Activated naive CD4-positive, alpha-beta T cell treated with anti-CD3 and anti-CD28 coated beads, Interleukin-2, amount 10 ng/mL, durations not matched to agents 7 days and 5 days (primary cell): ENCODE measurements at places on chromosomes 2 and 18.
A peak's percentile ranks its signal among the peaks of the same experiment; 100 is the strongest.

DNA sequence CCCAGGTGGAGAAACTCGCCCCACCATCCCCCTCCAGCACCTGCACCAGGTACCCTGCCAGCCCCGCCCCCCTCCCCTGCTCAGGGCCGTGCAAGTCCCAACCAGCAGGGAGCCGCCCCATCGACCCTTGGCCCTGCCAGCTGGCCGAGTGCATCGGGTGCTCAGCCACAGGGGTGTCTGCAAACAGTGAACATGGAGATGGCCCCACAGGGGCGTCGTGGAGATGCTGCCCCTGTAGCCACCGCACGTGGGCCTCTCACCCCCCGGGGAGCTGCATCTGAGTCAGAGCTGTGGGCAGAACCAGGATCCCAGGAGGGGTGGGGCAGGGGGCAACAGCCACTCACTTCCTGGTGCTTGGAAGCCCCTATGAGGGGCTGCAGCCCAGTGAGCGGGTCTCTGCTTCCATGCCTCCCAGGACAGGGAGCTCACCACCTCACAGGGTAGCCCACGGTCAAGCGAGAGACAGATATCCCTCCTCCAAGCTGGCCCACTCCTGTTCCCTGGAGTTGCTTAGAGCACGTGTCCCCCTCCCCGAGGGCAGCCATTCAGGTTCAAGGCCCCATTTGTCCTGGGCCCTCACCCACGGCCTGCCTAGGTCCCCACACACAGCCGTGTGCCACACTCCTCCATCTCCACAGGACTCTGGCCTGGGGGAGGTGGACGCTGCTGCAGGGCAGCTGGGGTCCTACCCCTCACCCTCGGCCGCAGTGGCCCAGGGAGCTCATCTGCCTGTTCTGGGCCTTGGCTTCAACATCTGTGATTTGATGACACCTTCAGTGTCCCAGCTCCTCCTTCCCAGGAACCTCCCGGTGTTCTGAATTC, 1.1 kb upstream of the MAB21L4 start:
- DNase-seq = no peak

DNA sequence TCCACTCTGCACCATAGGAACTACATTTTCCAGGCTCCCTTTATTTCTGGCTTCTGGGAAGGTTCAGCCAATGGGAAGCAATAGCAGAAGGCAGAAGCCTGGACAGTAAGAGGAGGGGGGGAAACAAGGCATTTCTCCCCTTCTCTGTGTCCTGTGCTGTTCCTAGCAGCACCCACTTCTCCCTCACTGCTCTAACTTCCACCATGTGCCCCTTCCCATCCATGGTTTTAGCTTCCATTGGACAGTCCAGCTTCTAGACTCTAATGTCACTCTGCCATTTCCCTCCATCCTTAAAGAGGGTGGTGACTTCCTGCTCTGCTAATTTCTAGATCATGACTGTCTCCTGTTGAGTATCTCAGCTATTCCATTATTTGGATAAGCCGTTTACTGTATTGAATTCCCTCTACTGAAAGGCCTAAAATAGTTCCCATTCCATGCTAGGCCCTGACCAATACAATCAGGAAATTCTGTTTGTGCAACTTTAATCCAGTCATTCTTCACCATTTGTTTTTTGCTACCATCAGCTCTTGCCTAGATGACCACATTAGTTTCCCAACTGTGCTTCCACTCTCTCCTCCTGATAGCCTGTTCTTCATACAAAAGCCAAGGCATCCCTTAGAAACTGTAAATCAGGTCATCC, 20.8 kb upstream of the LYPD1 start:
- DNase-seq = no peak

DNA sequence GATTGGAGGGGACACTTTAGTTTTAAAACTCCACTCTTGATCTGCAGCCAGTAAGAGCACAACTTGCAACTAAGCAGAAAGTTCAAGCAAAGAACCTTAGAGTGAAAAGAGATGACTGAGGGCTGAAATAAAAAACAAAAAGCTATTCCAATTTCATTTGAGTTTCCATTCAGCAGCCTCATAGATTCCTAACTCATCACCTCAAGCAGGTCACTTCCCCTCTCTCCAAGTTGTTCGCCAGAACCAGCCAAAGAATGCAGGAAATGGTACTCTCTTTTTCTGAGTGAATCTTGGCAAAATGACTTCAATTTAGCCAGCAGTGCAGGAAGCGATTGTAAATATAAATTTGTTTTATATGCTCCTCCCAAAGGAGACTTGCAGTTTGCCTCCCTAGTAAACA, 213.3 kb downstream of the SETBP1 start:
- no peak for DNase-seq

- peak; percentile 92 for DNase-seq
These were observed at the start of gene ACVR1 for GRCh38 chr2:157876066-157876785. ACVR1 (minus strand) TSS chr2:157876330; CDS start chr2:157799493, 76,837 bp downstream.

- no peak for DNase-seq
These were observed 87.0 kb upstream of the RTN4 start for GRCh38 chr2:55137024-55137958.

DNA sequence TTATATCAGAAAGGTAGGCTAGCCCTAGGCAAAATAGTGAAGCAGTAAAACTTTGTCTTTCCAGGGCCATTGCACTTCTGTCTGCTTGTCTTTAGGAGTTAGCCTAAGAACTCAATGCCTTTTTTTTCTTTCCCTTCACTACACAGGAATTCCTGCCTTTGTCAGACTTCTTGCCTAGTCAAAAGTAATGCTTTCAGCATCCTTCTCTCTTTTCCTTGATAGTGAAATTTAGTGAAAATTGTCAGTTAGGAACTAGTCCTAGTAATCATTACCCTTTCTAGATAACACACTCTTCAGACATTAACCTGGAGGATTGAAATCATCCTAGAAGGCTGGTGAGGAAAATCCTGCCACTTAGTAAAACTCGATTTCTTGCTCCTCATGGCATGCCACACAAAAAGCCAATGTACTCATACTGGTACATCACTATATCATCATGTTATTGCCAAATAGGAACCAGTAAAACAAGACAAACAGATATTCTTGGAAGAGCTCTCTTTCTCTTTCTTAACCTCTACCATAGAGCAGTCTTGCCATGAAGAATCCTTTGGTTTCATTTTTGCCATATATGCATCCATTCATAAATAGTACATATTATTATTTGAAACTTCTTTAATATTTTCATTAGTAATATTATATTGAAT, 320.5 kb downstream of the CTNNA2 start:
- no peak for DNase-seq

- no peak for DNase-seq
These were observed 429.5 kb downstream of the STK39 start for GRCh38 chr2:167817908-167818307.

DNA sequence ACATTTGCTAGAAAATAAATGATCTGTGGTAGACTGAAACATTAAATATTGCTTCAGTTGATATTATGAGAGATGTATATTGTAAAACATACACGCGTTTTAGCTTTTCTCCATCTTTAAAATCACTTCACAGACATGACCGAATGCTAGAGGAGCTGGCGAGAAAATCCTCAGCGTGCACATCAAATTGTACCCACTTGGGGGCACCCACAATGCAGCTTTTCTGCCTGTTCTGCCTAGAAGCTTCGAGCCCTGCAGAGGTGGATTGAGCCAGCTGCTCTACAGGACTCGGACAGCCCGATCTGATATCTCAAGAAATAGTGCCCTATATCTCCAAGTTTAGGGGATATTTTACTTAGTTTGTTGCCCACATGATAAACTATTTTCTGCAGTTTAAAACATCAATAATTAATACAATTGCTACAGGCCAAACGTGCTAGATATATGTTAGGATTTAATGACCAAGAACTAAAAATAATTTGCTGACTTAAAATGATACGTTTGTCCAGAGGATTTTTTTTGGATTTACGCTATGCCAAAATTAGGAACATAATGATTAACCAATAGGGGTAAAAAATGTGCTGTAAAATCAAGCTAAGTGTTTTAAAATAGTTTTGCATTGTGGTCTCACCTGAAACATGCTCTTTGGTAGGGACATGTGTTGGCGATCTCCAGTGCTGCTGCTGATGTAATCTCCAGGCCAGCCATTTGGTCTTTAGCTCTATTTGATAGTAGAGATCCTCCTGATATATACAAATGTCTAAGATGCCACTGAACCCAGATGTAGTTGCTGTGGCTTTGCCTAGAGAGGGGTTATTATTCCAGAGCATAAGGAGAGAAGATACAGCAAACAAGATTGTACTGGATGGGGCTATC, 22.3 kb upstream of the ATP5MC3 start:
- DNase-seq = peak; percentile 57

DNA sequence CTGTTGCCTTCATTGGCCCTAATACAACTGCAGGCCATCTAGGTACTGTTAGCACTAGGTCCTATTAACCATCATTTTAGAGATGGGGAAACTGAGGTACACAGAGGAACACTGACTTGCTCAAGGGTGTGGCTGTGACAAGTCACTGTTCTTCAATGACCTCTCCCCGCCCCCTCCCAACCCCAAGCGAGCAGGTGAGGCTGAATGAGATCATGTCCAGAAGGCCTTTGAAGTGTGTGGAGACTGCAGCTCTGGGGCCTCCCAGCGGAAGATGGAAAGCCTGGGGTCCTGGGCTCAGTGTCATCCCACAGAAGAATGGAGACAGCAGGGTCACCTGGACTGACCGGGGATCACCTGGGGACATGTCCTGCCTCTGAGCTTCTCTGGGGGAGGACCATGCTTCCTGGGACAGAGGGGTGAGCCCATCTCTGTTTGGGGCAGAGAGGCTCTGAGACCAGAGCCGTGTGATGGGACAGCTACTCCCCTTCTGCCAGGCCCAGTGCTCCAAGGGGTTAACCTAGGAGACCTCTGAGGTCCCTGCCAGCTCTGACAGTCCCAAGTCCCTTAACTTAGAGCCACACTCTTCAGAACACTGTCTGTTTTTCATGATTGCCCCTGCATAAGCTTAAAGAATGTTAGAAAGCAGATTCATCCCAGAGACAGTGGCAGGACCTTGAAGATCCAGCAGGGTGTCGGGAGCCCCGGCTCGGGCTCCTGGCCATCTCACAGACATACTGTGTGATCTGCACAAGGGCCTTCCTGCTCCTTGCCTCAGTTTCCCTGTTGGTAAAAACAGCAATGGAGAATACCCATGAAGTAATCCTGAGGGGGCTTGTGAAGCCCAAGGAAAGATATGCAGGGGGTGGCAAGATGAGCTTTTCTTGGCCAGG, 16.7 kb upstream of the FOSL2 start:
- no peak for DNase-seq

DNA sequence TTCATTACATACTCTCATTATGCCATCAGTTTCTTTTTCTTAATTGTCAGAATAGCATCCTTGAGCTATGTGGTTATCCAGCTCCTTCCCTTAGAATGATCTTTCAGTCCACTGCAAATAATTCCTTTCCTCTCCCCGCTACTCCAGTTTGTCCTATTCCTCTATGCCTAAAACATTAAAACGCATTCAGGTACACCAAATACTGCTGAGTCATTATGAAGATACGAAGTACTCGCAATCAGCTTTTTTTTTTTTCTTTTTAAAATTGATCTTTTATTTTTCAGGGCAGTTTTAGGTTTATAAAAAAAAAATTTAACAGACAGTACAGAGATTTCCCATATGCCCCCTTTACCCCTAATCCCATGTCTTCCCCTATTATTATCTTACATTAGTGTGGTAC, 164.8 kb upstream of the TMEM200C start:
- no peak for DNase-seq

DNA sequence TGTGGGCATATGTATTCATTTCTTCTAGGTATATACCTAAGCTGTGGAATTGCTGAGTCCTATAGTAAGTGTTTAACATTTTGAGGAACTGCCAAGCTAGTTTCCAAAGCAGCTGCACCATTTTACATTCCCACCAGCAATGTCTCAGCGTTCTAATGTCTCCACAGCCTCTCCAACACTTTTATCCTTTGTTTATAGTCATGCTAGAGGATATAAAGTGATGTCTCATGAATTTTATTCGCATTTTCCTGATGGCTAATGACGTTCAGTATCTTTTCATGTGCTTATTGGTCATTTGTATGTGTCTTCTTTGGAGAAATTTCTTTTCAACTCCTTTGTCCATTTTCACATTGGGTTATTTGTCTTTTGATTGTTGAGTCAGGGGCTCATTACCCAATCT, 295.2 kb downstream of the NCKAP5 start:
- DNase-seq = no peak

GRCh38 chr2:121472470-121472993, 58.1 kb upstream of the RNU4ATAC start:
- no peak for DNase-seq

- DNase-seq = no peak
These were observed 160.9 kb downstream of the ZEB2 start for GRCh38 chr2:144358979-144359541.

DNA sequence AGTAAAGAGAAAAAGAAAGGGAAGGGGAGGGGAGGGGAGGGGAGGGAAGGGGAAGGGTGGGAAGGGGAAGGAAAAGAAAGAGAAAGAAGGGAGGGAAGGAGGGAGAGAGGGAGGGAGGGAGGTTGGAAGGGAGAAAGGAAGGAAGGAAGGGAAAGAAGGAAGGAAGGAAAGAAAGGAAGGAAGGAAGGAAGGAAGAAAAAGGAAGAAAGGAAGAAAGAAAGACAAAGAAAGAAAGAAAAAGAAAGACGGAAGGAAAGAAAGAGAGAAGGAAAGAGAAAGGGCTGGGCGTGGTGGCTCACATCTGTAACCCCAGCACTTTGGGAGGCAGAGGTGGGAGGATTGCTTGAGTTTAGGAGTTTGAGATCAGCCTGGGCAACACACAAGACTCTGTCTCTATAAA, 24.6 kb upstream of the CCNYL1 start:
- no peak for DNase-seq

DNA sequence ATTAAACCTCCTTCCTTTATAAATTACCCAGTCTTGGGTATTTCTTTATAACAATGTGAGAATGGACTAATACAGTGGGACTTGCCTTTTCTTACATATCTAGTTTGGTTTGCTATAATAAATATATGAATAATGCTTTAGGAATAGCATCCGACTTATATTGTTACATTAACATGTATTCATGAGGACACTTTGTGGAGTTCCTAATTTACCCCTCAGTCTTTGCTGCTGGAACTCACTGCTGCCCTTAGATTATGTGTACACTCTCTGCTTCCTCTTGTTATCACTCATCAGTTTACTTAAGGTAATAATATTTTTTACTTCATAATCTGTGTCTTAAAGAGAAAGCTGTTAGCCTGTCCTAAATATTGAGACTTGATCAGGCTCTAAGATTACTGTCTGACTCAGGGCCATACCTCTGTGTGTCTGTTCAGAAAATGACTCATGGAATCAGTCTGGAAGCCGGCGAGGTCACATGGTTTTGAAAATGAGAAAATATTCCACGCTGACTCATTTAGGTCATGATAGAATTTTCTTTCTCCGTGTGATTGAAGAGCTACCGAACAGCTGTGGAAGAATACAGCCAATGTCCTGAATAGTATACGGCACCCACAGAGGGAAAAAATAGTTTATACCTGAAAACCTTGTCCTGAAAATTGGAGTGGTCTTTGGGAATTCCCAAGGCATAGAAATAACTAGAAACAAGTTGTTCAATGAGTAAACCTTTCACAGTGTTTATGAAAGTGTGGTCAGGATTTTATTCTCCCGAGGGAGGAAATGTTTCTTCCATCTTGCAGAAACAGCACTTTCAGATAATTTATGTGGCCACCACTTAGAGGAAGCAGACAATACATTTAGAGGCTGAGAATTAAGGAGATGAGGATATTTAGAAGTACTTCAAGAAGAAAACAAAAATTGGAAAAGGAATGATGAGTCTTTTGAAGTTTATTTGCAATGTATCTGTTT, 156.4 kb downstream of the DSEL start:
- no peak for DNase-seq

GRCh38 chr2:145268931-145269330, 749.0 kb upstream of the ZEB2 start:
- DNase-seq = no peak

- no peak for DNase-seq
These were observed 36.0 kb upstream of the YPEL5 start for GRCh38 chr2:30110773-30111172.
